ENCODE measurements at places on chromosomes 13 and 19. TPM values are rescaled to one million over a fixed set of nuclear protein-coding genes. Genes with fewer than 3 reads are reported as not detected.

ZNF677 gene
- total RNA-seq, result 11.6 TPM

FBXO17 gene
- 33.9 TPM for total RNA-seq

ZNF254 gene
- 8.9 TPM for total RNA-seq

FFAR3 gene
- total RNA-seq, result not detected

GDF15 gene
- total RNA-seq, result 82.9 TPM

MCEMP1 gene
- not detected for total RNA-seq

PPM1N gene
- total RNA-seq, result 2.3 TPM

ZNF132 gene
- 9.2 TPM for total RNA-seq

CABP5 gene
- not detected for total RNA-seq

PNMA8B gene
- total RNA-seq, result 0.44 TPM

CD33 gene
- total RNA-seq, result 0.22 TPM

CCDC8 gene
- 37.2 TPM for total RNA-seq

UNC13A gene
- 0.44 TPM for total RNA-seq

FBXW9 gene
- total RNA-seq, result 7.2 TPM
